Amniotic stem cell (primary cell): ENCODE measurements at places on chromosomes 5 and 9.
A peak's percentile ranks its signal among the peaks of the same experiment; 100 is the strongest.

GRCh38 chr9:78811622-78812276 lies 514.8 kb downstream of the PSAT1 start:
- DNase-seq = no peak

DNA sequence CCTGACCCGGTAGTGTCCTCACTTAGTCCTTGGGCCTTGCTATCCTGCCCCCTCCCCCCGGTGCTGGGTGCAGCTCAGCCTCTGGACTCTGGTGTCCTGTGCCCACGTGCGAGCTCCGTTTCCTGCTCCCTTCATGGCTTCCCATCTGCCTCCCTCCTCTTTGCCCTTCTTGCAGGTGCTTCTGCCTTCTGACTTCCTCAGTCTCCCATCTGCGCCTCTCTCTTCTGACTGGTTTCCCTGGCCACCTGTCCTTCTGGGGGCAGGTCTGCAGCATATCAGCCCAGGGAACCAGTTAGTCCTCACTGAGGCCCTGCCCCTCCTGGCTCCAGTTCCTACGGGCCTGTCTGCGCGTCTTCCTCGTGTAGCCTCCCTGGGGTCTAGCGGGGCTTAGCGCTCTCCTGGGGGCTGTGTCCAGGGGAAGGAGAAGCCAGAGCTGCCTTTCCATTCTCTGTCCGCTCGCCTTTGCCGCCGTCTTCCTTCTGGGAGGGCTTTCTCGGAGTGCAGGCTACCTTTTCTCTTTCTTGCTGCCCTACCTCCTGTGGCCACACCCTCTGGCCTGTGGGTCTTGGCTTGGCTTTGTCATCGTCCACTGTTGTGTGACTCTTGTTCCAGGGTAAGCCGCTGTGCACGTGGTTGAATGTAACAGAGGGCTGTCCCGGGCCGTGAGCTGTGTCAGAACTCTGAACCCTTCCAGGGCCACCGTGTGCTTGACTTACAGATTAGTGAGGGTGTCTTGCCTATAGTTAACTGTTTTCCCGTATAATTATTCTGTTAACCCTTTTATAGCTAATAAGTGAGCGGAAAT lies 51.8 kb downstream of the EHMT1 start:
- DNase-seq = no peak

DNA sequence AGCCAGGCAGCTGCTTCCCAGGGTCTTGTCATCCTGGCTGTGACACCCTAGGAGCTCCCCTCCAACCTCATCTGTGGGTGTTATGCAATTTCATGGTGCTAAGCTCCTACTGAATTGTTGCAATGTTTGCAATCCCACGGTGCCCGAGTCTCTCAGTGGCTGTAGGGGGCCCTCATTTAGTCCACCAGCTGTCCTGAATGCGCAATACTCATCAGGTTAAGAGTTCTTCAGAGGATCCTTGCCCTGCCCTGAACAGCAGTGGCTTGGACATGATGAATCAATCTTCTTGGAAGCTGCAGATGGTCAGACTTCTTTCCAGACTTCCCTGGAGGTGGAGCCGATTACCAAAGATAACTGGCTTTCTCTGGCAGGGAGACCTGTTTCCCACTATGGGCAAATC lies 584.1 kb downstream of the CCDC171 start:
- no peak for DNase-seq

DNA sequence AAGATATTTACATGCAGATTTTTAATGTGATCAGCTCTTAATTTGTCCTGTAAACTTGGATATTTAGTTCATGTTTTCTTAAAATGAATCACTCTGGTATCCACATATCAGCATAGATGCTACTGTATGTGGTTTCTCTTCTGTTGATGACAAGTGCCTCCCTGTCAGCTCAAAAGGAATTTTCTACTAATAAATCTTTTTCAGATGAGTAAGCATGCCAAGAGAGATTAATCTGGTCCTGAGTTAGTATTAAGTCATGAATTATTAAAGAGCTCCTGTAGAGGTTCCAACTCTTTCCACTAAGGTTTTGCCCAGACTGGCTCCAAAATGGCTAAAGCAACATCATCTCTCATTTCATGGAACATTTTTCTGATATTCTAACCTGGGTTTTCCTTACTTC lies 129.2 kb downstream of the GOLPH3 start:
- no peak for DNase-seq

GRCh38 chr5:93307557-93307956 lies 273.5 kb downstream of the NR2F1-AS1 start:
- peak; percentile 26 for DNase-seq

DNA sequence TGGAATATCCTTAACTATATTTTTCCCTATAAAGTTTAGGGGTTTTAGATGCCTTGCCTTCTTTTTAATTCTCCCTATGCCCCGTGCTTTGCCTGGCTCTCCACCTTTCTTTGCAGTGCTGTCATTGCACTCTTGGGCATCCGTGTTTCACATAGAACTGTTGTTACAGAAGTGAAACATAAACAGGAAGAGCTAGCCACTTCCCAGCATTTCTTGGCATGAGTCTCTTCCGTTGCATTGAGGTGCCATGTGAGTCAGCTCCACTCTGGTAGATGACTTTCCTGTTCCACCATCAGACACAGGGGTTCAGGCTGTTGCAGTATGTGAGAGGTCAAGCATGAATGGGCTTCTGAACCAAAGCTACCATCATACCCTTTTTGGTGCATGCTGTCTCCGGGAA lies 73.4 kb downstream of the ANGPTL2 start:
- DNase-seq = peak; percentile 61

DNA sequence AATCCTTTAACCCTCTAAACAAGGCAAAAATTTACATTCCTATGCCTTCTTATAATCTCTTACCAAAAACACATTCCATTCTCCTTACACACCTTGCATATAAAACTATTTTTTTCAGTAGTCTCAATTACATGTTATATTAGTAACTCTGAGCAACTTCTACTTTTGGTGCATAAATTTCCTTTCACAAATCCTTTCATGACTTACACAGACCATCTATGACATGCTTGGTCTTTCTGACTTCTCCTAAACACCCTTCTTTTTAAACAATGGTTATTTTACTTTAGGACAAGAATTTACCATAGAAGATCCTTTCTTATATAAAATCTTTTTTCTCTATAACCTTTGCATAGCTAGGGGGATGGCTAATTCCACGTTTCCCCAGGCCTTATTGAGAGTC lies 208.0 kb upstream of the ARRDC3 start:
- DNase-seq = no peak

- no peak for DNase-seq
Observed at GRCh38 chr5:125865166-125865815, 557.9 kb upstream of the GRAMD2B start.

DNA sequence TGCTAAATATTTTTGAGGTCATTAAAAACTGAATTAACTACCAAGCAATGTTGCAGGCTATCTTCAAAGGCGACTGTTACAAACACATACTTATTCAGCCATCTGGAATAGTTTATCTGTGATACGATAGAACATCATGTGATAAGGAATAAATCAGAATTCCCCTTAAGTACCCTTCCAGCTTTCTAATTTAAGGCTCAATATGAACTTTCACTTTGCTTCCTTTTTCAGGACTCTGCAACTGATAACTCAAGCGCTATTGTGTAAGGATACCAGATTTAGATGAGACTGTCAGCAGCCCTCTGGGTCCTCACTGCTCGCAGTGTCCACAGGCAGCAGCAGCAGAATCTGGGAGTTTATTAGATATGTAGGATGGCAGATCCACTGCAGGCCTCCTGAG lies 416.3 kb downstream of the SPATA31D1 start:
- no peak for DNase-seq

DNA sequence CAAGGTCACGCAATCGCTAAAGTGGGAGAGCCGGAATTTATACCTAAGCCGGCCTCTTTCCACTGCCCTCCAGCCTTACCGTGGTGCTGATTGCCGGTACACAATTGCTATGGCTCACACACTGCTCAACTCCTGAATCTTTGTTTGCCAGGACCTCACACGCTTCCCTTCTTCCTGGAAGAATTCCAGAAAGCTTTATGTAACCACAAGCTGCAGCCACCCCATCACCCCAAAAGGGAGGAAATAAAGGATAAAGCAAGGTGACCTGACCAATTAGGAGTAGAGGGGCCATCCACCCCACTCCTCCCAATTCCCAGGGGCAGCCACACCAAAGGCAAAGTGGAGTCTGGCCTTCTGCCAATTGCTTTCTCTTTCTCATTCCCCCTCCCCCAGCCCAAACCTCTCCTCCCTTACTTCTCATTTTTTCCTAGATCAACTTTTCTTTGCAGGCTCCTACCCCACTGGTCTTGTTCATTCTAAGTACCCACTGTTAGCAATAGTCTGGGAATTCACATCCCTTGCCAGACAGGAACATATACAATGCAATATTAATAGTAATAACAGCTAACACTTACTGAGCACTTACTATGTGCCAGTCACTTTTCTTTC lies 18.0 kb upstream of the CDC23 start:
- DNase-seq = no peak

- DNase-seq = no peak
Observed at GRCh38 chr9:124693403-124693802, 77.7 kb downstream of the NR6A1 start.

GRCh38 chr9:107190061-107190935 lies 92.8 kb upstream of the RAD23B start:
- no peak for DNase-seq
